ENCODE measurements at places on chromosomes 16 and 17.

DNA sequence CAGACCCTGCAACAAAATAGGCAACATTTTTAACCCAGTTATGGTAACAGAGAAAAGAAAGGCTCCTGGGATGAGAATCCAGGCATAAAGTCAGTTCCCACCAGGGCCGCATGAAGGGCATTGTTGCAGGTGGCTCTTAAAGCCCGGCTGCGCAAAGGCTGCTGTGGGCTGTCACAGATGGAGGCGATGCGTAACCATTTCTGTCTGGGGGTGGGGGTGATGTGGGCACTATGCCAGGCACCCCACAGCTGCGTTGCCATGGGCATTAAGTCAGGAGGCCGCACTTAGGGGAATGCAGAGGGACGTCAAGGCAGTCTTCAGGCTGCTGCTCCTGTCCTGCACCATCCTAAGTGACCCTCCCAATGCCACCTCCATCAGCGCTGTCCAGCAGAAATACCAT is 228.4 kb downstream of the CPPED1 start:
- DNase-seq: no peak

DNA sequence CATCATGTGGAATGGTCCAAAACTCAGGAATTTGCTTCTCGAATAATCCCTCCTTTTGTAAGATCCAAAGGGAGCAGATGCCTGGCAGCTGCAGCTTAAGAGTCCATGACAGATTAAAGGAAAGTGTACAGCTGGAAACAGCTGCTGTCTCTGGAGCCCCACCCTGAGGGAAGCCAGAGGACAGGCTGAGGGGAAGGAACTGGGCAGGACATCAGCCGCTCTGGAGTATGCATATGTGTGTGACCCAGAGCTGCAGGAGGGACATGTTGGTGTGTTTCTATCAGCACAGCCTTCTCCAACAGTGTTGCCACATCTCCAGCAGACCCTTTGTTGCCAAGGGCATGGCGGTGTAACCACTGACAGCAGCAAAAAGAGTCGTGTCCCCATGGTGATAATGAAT is 46.2 kb downstream of the CYB561 start:
- no peak for DNase-seq

- peak; percentile 65 for DNase-seq
Observed at GRCh38 chr17:31052187-31052889, 42.4 kb upstream of the NF1 start.

GRCh38 chr16:55000595-55000994 is 69.9 kb downstream of the IRX5 start:
- no peak for DNase-seq

DNA sequence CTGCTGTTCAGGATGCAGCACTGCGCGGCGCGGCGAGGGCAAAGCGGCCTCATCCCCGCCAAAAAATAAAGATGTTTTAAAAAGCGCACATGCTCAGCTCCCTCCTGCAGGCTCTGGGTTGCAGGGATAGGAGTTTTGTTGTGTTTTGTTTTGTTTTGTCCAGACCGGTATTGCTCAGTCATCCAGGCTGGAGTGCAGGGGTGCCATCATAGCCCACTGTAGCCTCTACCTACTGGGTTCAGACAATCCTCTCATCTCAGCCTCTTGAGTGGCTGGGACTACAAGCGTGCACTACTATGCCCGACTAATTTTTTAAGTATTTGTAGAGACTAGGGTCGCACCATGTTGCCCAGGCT is 636 bp downstream of the WWOX start:
- no peak for DNase-seq

DNA sequence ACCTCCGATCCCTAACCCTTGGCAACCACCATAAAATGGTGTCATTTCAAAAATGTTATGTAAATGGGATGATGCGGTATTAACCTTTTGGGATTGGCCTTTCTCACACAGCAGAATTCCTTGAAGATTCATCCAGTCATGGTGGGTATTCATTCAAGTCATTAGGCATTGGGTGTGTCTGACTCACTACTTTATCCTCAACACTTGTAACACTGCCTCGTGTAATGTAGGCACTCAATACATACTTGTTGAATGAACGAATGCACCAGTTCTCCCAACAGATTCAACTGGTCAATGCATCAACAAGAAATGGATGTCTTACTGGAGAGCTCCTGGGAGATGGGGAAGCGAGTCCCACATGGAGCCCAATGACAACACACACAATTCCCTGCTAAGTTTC is 21.8 kb upstream of the GAN start:
- no peak for DNase-seq

DNA sequence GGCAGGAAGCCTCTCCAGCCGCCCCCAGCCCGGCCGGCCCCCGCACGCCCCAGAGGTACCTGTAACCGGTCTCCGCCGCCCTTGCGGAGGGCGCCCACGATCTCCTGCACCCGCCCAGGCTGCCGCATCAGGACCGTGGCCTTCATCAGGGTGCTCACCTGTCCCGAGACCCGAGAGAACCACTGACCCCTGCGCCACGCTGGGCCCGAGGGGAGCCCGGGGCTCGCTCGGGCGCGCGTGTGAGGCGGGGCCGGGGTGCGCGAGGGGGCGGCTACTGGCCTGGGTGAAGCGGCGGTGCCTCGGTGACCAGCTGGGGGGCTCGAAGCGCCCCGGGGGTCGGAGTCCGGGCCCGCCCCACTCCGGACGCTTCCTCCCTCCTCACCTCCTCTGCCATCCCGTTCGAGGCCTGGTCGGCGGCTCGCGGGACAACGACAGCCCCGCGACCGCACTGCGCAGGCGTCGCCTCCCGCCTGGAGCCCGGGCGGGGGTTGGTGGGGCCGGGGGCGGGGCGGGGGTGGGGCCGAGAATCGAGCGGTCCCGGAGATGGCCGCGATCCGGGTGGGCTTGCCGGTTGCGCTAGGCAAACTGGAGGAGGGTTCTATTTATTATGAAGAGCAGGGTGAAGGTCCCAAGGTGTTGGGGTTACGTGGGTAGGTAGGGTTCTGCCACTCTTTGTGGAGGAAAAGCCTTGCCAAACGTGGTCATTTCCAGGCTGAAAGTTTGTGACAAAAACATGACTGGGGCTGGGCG is at the start of gene NT5C3B:
Gene NT5C3B, minus strand, starts transcription at position 433 of the 750 bp plus-strand sequence. Its CDS starts 39 bp downstream, at position 394.
- DNase-seq: peak; percentile 75

DNA sequence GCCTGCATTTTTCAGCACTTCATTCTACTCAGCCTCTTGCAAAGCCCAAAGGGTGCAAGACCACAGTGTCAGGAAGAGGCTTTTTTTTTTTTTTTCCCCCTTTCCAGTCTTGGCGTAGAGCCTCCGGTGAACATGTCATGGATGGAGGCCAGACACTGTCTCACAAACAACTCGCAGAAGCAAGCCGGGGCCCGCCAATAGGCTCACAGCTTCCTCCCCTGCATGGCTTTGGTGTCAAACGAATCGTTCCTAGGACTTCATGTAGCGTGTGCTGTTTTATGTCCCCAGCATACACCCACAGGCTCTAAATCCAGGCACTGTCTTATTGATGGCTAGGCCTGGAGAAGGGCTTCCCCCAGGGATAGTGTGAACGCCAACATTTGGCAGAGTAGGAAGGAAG is 457.7 kb upstream of the MAF start:
- DNase-seq: no peak

- no peak for DNase-seq
Observed at GRCh38 chr16:12664164-12664733, 139.4 kb downstream of the CPPED1 start.

GRCh38 chr17:44167181-44167861 is 3.2 kb upstream of the ASB16 start:
- DNase-seq: no peak

GRCh38 chr17:37774504-37774903 is 29.6 kb upstream of the HNF1B start:
- peak; percentile 51 for DNase-seq

GRCh38 chr17:74004056-74004455 is 199.4 kb upstream of the RPL38 start:
- DNase-seq: no peak

DNA sequence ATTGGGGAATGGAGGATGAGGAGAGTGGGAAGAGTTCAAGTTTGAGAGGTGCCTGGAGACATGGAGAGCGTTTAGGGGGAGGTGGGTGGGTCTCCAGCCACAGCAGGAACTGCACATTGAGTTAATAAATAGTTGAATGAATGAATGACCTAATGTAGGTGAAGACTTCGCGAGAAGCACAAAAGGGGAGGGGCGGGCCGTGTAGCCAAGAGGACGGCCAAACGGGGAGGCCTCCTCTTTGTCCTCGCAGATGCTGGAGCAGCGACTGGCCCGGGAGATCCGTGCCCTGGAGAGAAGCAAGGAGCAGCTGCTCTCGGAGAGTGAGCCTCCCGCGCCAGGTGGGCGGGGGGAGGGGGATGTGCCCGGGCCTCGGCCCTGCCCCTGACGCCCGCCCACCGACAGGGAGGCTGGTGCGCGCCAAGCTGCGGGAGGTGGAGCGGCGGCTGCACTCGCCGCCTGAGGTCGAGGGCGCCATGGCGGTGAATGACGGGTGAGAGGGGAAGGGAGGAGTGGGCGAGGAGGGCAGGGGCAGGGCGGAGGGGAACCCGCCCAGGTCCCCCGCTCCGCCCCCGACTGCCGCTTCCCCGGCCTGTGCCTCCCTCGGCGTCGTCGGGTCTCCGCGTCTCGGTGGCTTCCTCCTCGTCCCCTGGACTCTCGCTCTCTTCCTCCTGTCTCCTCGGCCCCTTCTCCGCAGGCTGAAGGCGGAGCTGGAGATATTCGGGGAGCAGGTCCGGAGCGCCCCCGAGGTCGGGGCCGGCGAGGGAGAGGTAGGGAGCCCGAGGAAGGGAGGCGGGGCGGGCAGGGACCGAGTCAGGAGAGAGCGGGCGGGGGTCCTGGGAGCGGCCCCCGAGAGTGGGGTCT is 12.9 kb downstream of the SYCE1L start:
- DNase-seq: peak; percentile 68

GRCh38 chr17:29149431-29150064 is 30.6 kb downstream of the MYO18A start:
- peak; percentile 40 for DNase-seq

DNA sequence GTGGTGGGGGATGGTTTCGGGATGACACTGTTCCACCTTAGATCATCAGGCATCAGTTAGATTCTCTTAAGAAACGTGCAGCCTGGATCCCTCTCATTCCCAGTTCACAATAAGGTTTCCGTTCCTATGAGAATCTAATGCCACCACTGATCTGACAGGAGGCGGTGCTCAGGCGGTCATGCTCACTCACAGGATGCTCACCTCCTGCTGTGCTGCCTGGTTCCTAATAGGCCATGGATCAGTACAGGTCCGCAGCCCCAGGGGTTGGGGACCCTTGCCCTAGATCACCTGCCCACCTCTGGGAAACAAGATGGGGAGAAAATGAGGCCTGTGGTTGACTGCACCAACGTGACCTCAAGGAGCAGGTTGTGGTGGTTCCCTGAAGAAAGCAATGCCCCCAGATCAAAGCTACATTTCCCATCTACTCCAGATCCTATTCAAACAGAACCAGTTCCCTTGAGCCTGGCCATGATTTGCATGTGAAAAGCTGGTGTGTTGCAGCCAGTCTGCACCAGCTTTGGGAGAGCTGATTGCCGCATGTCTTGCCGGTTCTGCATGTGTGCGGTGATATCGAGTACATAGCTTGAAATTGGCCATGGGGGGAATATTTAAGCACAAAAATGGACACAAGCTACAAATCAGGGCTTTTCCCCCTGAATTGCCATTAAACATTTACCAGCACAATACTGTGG is 183.2 kb upstream of the HSBP1 start:
- DNase-seq: no peak

GRCh38 chr16:2969545-2970521 is 685 bp downstream of the PAQR4 start:
- peak; percentile 96 for DNase-seq

DNA sequence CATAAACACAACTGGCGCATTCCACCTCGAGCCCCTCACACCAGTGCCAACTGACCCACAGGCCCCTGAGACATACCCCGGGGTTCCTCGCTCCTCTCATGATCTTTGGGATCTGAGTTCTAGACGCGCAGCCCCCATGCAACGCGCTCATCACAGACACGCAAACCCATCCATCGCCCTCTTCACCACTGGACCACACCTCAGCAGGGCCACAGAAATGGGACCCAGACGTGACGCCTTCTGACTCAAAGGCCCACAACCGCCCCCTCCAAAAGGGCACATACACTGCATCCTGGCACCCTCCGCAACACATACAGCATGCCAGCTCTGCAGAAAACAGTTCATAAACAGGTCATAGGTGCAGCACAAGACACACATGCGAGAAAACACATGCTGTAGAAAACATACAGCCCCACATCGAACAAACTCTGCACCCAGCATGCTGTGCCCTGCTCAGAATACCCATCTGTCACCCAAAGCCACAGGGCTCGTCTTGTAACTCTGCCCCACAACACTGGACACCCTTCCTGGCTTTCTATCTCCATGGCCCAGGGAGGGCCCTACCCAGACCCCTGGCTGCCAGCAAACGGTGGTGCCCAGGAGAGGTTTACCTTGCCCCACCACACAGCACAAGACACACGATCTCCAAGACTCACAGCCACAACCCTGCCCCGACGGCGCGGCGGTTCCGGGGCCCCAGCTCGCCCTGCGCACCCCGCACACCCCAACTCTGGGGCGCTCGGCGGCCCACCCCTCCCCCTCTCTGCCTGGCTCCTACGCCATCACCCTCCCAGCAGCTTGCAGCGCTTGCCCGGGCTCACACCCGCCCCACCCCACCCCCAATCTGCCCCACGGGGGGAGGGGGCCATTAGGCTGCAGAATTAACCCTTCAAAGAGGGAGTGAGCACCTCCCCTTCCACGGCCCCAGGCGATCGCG is 887 bp downstream of the ZBTB4 start:
- peak; percentile 45 for DNase-seq

DNA sequence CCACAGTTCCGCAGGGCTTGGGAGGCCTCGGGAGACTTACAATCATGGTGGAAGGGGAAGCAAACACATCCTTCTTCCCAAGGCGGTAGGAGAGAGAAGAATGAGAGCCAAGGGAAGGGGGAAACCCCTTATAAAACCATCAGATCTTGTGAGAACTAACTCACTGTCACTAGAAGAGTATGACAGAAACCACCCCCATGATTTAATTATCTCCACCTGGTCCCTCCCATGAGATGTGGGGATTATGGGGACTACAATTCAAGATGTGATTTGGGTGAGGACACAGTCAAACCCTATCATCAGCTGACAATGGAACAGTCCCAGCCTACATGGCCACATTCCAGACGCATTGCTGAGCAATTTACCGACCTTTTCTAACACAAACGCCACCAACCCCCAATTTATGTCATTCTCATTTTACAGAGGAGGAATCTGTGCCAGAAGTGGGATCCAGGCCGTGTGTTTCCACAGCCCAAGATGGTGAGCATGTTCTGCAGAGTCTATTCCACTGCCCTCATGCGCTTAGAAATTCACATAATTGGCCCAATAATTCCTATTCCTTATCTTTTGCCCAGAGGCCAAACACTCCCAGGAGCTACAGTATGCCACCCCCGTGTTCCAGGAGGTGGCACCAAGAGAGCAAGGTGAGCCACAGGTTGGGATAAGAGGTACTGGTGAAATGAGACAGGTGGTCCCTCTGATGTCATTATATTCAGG is 17.3 kb downstream of the MILR1 start:
- DNase-seq: no peak

- no peak for DNase-seq
Observed at GRCh38 chr17:83080579-83080857, 1.1 kb downstream of the METRNL start.

- DNase-seq: no peak
Observed at GRCh38 chr17:13919818-13920217, 149.5 kb upstream of the COX10 start.

GRCh38 chr17:78166416-78166815 is 2.0 kb upstream of the SYNGR2 start:
- no peak for DNase-seq

GRCh38 chr16:57092786-57093411 is 516 bp downstream of the CPNE2 start:
- peak; percentile 75 for DNase-seq

GRCh38 chr16:57486858-57487834 is 853 bp upstream of the DOK4 start:
- no peak for DNase-seq

- no peak for DNase-seq
Observed at GRCh38 chr16:4461250-4462085, 13.0 kb downstream of the NMRAL1 start.
